Mucosa of gallbladder (tissue), 1 donor: ENCODE measurements at places on chromosomes 3 and 15. TPM values are rescaled to one million over a fixed set of nuclear protein-coding genes. Genes with fewer than 3 reads are reported as not detected.
A peak's percentile ranks its signal among the peaks of the same experiment; 100 is the strongest.

GRCh38 chr3:52006017-52006819 lies 10.5 kb upstream of the RPL29 start:
- DNase-seq: no peak

The MEX3B gene
- total RNA-seq: 4.1 TPM

DNA sequence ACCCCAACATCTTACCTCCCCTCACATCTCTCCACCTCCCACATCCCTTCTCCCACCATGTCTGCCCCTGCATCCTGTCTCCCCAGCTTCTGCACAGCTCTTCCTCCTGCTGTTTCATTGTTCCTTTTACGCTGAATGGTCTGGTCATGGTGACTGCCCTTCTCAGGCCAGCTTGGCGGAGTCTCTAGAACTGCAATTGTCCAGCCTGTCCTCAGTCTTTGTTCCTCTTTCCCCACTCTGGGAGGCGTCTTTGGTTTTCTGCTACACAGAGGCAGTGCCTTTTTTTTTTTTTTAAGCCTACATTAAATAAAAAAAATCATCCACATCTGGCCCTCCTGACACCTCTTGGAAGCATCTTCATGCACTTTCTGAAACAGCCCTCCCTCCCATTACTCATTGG lies 49.1 kb upstream of the SEC22A start:
- DNase-seq: no peak

- no peak for DNase-seq
Measured at GRCh38 chr15:68997930-68998777, 16.3 kb upstream of the NOX5 start.

GRCh38 chr15:38997841-38998240 lies 433.2 kb upstream of the RASGRP1 start:
- no peak for DNase-seq

The CYP11A1 gene
- 0.72 TPM for total RNA-seq

DNA sequence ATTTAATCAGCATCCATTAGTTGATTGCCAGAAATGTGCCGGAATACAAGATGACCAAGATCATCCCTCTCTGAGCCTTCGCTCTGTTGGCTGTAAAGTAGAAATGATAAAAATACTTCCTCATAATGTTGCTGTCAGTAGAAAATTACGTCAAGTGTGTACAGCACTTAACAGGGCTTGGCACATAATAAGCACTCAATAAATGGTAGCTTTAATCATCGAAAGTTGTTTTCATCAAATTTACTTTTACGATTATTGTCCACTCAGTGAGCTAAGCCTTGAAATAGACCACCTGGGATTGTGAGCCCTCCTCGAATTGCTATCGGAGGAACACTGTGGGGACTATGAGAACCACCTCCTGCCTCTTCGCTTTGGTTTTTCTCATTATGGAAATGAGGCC lies 301.3 kb upstream of the TPRG1 start:
- no peak for DNase-seq

DNA sequence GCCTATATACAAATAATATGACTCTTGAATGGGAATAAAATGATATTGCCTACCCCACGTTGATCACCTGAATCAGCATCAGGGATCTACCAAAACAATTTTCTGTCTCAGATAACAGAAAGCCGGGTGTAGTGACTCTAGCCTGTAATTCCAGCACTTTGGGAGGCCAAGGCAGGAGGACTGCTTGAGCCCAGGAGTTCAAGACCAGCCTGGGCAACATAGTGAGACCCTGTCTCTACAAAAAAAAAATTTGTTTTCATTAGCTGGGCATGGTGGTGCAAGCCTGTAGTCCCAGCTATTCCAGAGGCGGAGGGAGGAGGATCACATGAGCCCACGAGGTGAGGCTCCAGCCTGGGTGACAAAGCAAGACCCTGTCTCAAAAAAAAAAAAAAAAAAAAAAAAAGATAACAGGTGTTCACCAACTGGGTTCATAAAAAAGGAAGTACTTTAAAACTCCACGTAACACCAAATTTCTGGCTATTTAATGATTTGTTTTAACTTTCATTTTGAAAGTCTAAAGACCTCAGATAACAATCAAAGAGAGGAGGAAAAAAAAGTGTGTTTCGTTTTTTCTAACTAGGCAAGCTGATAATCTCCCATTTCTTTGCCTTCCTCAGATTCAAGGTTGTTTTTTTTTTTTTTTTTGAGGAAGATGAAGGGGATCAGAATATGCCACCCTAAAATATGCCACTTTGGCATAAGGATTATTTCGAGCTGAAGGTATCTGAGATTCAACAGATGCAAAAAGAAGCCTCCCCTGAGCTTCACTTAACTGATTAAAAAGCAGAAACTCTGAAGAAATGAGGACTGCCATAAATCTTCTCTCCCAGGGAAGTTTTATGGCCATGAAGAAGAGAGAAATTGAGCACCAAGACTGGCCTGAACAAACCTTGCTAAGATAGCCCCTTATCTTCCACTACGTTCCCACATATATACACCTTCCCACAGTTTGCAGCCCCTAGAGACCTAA lies 44.1 kb downstream of the TRANK1 start:
- DNase-seq: no peak

DNA sequence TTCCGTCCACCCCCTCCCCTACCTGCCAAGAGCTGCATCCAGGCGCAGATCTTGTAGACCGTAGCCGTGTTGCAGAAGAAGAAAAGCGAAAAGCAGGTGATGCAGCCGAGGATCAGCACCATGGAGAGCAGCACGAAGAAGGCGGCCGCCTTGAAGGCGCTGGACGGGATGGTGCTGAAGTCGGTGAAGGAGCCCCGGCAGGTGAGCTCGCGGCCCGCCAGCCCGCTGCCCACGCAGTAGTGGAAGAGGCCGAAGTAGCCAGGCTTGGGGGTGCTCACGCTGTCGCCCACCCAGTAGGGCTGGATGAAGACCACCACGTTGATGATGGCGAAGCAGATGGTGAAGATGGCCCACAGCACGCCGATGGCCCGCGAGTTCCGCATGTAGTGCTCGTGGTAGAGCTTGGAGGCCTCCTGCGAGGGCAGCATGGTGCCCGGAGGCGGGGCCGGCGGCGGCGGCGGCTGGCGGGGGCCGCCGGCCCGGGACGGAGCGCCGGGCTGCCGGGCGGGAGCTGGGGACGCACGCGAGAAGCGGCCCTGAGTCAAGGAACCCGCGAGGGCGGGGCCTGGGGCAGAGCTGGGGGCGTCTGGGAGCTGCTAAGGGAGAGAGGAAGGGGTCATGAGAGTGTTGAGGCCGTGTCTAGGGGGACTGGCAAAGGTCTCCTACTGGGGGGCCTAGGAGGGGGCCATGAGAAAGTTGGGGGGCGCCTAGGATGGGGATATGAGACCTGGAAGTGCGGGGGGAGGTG lies 1.2 kb downstream of the LHFPL4 start:
- peak; percentile 46 for DNase-seq

The PML gene
- total RNA-seq: 59.6 TPM
